ENCODE measurements at places on chromosomes 7 and 10.
A peak's percentile ranks its signal among the peaks of the same experiment; 100 is the strongest.

DNA sequence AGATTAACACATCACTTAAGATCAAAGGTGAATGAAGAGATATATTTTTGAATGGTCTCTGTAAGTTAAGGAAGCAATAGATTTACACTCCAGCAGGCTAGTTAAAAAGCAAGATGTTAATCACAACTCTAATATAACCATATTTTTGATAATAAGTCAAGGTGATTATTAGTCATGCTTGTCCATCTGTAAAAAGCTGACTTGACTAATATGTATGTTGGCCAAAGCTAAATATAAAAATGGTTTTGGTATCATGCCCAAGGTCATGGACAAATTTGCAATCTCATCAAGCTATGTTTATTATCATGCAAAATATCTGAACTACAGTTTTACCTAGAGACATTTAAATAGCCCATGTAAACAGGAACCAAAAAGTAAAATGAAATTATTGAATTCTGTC, 102.6 kb upstream of the CSTF2T start:
- DNase-seq, result no peak

DNA sequence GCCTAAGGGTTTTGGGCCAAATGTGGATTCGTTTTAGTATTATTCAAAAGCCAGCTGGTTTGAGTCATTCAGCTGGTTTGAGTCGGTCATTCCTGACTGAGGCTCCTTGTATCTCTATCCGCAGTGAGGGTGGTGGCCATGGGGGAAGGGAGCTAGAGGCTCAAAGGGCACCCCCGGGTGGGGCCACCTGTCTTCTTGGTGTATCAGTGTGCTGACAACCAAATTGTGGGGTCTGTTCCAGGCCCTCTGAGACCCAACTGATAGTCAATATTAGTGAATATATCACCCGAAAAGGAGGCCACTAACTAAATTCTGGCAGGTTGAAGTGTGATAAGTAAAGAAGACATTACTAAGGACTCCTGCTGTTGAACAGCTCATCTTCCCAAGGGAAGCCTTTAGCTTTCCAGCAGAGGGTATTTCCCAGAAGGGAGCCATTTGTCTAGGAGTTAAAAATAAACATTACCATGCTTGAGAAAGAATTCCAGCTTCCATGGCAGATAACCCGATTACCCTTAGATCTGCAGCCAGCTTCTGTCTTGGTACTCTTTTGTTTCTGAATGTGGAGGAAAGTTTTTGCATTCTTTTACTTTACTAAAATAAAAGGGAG, 29.9 kb upstream of the DDX50 start:
- no peak for DNase-seq

- DNase-seq, result no peak
Observed at GRCh38 chr7:45420843-45421495, 153.2 kb upstream of the ADCY1 start.

DNA sequence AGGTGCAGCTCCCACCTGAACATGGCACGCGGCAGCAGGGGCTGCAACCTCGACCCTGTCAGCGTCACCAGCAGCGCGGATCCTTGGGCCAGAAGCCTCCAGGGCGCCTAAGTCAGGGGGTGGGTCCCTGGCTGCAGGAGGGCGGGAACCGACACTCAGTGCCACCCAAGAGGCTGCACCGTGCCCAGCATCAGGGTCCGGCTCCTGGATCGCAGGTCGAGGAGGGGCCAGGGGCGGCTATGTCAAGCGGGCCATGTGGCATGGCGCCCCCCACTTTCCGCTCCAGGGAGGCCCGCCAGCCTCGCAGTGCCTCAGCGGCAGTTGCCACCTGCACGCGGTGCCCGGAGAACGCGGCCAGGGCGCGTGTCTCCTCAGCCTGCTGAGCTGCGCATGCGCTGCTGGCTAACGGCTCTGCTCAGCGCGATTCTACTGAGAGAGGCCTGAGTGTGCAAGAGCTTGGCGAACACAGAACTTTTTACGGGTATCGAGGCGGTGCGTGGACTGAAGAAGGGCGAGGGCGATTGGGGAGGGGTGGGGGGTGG, at the start of gene ANKRD30A:
TSS of gene ANKRD30A (plus strand) at position 408 of the 542 bp plus-strand sequence. CDS start 190 bp downstream, outside the sequence.
- DNase-seq, result no peak

GRCh38 chr7:137471128-137471527, 127.6 kb upstream of the PTN start:
- no peak for DNase-seq

GRCh38 chr10:24513155-24513554, 210.5 kb downstream of the ARHGAP21 start:
- no peak for DNase-seq

- no peak for DNase-seq
Observed at GRCh38 chr7:45921381-45921698, 268 bp upstream of the IGFBP3 start.

GRCh38 chr10:48780341-48780740, 95.7 kb downstream of the WDFY4 start:
- no peak for DNase-seq

DNA sequence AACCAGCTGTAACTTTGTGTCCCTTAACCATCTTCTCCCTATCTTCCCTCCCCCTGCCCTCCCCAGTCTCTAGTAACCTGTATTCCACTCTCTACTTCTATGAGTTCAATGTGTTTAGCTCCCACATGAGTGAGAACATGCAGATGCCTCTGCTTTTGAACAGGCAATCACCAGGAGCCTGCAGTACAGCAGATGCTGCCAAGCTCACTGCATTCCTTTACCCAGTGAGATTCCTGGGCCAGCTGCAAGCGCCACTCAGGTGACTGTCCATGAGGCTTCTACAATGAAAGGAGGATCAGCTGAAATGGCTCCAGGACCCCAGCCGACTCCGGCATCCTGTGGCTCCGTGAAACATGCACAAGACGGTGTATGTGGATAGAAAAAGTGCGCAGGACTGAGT, 15.7 kb downstream of the GRID1 start:
- no peak for DNase-seq

DNA sequence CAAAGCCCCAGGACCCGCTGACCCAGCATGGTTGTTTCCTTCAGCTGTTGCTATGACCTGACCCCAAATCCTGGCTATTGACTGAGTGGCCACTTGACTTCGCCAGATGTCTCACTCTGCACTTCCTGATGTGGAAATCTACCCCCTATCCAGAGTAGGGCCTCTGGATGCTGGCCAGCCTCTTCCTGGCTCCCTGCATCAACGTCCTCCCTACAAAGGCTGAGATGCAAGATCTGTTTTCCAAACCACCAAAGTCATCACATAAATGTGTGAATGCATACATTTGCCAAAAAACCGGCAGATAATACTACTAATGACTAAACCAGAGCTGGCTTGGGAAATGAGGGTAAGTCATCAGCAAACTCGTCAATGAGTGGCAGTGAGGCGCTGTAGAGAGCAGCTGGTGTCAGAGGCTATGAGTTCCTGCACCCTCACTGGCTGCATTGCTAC, 70.4 kb downstream of the PYROXD2 start:
- DNase-seq, result no peak

DNA sequence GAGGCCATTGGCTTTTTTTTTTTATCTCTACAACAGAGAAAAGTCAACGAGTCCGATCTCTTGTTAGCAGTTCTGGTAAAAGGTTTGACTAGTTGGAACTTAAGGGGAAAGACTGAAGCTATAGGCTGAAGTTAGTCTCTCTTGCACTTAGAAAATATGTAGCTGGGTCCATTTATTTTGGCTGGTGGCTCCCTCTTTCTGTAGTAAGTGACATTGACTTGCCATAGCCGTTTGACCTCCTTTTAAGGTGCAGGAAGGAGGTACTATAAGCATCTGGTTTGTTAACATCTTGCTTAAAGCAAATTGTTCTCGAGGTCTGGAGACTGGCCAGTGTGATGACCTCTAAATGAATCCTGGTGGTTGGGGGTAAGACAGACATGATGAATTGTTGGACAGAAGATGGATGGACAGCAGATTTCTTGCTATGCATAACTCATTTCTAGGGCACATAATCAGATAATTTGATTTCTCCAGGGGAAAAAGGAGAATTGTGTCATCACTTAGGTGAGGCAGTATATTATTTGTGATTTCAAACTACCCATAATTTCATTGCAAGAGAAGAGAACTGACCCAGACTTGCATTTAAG, 356.3 kb upstream of the GALNT17 start:
- no peak for DNase-seq

DNA sequence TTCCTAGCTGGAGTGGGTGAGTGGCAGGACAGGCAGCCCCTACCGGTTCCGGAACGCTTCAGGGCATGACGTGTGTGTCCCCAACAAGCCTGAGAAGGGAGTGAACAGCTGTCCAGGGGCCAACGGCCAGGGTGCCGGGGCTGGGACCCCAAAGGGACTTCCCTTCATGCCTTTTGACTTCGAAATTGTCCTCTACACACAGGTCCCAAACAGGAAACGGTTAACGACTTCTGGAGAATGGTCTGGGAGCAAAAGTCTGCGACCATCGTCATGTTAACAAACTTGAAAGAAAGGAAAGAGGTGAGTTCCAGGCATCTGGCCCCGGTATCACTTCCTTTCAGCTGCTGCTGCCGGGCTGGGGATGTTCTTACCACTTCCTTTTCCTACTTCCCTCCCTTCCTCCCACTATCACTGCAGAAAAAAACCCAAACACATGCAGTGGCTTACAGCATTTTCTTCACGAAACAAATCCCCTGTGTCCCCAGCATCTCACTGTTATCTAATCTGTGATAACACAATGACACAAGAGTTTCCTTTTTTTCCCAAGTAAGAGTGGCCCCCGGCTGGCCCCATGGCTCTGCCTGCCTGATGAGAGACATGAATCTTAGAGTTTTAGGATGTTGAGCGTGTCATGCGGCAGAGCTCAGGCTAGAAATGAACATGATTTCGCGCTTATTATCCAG, 63.2 kb downstream of the MKI67 start:
- DNase-seq, result peak; percentile 46

DNA sequence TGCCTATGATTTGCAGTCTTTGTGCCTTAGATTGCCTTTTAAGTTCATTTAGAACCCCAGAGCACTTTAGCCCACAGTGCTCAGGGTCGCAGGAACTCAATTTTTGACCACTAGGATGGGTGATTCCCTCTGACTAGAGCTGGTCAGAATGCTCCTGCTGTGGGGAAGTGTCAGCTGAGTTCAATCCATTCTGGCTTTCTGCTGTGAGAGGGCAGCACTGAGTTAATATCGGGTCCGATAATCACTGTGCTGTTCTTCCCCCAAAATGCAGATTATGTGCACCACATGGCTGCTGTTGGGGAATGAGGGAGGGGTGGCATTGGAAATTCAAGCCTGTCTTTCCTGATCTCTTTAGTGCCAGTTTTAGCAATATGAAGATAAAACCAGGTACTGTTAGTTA, 886.4 kb downstream of the DNAJB9 start:
- no peak for DNase-seq

DNA sequence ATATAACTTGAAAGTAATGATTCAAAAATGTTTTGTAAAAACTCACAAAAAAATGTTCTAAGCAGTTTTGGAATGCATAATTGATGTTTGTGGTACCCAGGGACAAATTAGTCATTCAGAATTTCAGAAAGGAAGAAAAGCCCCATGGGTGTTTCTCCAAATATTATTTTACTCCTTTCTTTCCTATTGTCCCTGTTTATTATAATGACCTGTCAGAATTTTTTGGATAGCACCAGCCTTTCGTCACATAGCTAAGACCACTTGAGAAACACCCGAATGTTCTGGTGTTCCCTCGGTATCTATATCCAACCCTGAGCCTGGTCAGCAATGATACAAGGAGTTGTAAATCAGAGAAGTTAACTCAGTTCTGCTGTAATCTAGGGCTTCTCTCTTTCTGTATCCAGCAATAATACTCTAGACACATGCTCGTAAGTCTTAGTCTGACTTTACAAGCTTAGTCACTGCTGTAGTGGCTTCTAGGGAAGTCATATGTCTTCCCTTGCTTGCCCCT, 64.8 kb upstream of the MEOX2 start:
- DNase-seq, result no peak

DNA sequence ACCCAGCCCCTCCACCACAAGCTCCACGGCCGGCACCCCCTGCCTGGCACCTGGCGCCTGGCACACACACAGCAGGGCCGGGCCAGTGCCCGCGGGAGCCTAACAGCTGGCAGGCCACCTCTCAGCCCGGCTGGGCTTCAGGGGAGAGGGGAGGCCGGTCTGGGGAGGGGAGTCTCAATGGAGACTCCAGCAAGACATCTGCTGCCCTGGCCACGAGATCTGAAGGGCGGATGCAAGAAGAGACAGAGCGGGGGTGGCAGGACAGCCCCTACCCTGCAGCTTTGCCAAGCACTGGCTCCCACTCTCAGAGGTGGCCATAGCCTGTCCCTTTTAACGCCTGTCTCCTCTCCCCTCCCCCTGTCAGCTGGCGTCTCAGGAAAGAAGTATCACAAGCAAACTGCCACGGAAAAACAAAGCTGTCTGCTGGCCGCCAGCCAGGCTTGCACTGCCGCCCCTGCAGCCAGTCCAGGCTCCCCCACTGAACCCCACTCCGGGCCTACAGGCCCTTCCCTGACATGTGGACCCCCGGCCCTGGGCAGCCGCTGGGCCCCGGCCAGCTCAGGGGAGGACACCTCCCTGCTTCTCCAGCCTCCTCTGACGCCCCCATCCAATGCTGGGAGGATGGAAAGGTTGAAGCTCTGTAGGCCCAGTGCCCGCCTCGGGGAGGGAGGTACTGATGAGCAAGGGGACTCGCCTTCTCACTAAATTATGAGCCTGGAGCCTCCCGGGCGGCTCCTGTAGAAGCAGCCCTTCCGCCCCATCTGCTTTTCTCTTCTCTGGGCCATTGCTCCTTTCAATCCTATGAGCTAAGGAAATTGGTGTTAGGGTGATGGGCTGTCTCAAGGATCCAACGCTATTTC, 178.4 kb downstream of the ARHGAP12 start:
- no peak for DNase-seq
